Anterior cingulate cortex (tissue), 58 donors: ENCODE measurements at places on chromosomes 5 and 9.

DNA sequence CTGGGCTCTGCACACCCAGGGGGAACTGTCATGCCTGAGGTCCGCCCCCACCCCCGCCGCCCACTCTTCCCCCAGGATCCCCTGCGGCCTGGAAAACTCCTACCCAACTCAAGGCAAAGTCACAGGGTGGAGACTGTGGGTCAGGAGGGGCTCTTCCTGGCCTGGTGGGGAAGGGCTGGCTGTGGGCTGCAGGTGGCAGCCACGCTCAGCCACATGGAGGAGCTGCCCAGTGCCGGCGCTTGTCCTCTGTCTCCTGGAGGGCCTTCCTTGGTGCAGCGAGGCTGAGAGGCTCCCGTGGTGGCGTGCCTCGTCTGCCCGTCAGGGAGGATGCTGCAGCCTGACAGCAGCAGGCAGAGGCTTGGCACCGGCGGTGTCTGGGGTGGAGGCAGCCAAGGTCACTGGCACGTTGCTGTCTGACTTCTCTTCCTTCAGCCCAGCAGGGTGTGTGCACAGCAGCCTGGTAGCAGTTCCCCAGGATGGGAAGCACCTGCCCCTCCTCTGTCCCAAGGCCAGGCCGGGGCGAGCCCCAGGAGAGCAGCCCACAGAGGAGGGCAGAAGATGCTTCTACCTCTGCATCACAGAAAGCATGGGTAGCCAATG lies 78.1 kb downstream of the ADAMTS2 start:
- DNase-seq = no peak

DNA sequence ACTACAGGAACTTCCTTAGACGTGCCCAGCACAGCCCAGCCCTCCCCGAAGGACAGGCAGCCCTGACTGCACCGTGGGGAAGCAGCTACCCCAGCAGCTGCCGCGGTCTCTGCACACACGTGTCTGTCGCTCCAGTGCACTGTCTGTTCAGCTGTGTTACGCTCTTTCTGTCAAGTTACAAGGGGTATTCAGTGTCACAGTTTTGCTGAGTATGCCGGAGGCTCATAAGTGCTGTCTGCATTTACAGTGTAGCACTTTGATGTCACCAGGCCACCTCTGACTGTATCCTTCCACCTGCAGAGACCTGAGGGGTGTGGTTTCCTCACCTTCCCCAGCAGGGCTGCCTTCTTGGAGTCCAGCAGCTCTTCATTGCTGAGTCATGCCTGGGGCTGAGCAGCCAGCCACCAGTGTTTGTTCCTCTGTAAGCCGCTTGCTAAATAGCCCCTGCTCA lies 126.8 kb downstream of the EHMT1 start:
- DNase-seq = no peak

DNA sequence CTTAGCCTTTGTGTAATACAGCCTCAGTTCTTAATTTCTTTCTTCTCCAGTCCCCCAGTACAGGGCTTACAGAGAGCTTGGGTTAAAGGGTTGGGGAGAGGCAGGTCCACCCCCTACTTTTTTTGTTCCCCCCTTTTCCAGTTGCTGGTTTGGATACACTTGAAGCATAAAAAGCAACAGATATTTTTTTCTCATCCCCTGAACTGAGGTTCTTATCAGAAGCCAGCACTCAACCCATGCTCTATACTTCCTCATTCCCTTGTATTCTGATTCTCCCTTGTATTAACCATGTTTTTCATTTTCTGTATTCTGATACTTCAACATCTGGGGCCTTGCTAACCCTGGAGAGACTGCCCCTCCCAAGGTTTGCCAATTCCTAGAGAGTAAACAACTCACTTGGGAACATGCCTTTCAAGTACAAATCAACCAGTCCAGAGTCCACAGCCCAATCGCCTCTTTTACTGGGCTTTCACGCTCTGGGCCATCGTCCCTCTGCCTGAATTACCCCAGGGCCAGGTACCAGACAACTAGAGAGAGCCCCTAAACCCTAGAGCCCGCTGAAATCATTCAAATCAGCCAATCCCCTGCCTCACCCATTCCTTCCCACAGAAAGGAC lies 333.4 kb upstream of the PUM3 start:
- DNase-seq = no peak

DNA sequence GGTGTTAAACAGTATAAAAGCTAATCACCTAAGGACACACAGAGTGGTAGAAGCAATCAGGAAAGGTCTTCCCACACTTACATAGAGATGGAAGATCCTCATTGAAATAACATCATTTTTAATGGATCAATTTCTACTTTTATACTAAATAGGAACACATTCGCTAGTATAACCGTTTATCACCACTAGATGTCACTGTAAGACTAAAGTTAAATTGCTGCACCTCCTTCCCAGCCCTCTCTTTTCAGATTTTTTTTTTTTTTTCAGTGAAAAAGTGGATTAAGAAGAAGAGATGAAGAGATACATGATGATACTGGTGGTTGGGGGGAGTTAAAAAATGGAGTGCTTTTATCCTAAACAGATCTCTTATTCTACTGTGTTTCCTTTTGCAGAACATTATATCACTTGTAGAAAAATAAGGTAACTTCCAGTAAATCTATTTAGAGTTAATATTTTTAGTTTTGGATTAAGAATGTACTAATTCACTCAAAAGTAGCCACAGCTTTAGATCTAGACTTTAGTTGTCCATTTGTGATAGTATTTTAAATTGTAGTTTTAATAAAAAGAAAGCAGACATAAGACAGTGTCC lies 116.9 kb upstream of the ARRDC3 start:
- no peak for DNase-seq

DNA sequence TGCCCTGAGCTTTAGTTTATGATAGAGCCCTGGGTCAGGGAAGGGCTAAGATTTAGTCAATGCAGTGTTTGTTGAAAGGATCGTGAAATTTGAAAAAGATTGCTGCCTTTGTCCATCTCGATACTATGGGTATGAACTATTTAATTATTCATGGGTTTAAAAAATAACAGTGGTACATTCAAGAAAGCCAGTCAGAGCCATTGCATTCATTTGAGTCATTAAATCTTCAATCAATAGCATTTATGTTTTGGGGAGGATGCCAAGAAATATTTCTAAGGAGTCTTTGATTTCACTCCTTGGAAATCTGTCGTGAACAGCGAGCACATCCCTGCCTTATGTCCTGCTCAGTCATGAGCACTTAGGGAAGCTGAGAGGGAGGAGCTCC lies 54.4 kb upstream of the LRRTM2 start:
- no peak for DNase-seq

GRCh38 chr9:86256653-86257052 lies 2.8 kb downstream of the C9orf153 start:
- no peak for DNase-seq

- no peak for DNase-seq
These were observed 59.7 kb upstream of the SNCAIP start for GRCh38 chr5:122252319-122252718.

- DNase-seq = no peak
These were observed 651.8 kb downstream of the SEMA5A start for GRCh38 chr5:8894031-8894430.

- DNase-seq = no peak
These were observed 15.0 kb downstream of the PRR16 start for GRCh38 chr5:120479066-120479465.

GRCh38 chr9:4137681-4138099 lies 162.2 kb downstream of the GLIS3 start:
- no peak for DNase-seq

DNA sequence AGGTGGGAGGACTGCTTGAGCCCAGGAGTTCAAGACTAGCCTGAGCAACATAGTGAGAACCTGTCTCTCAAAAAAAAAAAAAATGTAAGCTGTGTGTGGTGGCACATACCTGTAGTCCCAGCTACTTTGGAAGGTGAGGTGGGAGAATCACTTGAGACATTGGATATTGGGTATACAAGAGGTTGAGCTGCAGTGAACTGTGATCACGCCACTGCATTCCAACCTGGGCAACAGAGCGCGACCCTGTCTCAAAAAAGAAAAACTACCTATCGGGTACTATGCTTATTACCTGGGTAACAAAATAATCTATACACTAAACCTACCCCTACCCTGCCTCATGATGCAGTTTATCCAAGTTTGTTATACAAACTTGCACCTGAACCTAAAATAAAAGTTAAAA lies 64.9 kb downstream of the AOPEP start:
- no peak for DNase-seq

DNA sequence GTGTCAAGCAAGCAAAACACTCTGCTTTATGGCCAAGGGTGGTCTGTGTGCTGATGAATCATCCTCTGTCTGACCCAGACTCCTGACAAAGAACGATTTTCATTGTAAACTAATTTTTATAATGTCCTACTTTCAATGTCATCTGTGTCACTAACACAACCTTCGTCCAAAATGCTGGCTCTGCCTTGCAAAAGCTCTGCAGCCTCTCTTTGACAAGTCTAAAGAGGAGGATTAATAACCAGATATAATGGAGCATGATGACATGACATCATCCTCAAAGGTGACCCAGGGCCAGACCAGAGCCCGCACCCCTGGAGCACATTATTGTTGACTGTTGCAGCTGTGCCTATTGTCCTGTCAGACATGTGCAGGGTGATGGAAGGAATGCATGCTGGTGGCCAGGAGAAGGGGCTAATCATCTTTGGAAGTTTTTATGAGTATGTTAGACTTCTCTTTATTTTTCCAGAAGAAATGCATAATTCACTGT lies 589.4 kb downstream of the NR2F1-AS1 start:
- DNase-seq = no peak

DNA sequence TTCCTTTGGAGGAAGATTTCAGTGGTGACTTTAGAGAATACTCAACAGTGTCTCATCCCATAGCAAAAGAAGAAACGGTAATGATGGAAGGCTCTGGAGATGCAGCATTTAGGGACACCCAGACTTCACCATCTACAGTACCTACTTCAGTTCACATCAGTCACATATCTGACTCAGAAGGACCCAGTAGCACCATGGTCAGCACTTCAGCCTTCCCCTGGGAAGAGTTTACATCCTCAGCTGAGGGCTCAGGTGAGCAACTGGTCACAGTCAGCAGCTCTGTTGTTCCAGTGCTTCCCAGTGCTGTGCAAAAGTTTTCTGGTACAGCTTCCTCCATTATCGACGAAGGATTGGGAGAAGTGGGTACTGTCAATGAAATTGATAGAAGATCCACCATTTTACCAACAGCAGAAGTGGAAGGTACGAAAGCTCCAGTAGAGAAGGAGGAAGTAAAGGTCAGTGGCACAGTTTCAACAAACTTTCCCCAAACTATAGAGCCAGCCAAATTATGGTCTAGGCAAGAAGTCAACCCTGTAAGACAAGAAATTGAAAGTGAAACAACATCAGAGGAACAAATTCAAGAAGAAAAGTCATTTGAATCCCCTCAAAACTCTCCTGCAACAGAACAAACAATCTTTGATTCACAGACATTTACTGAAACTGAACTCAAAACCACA lies 67.4 kb downstream of the VCAN start:
- no peak for DNase-seq

GRCh38 chr9:5361326-5362010 lies 21.8 kb upstream of the RLN1 start:
- no peak for DNase-seq

- DNase-seq = no peak
These were observed 2.3 kb downstream of the CLTA start for GRCh38 chr9:36193023-36193422.

GRCh38 chr5:109199289-109199688 lies 210.5 kb downstream of the PJA2 start:
- no peak for DNase-seq

GRCh38 chr9:106718936-106719335 lies 144.0 kb upstream of the ZNF462 start:
- no peak for DNase-seq

- no peak for DNase-seq
These were observed 674 bp upstream of the TNFSF15 start for GRCh38 chr9:114806526-114806900.

GRCh38 chr5:124514956-124515355 lies 231.5 kb downstream of the ZNF608 start:
- DNase-seq = no peak

GRCh38 chr9:117145081-117145480 lies 269.8 kb downstream of the ASTN2 start:
- DNase-seq = no peak

DNA sequence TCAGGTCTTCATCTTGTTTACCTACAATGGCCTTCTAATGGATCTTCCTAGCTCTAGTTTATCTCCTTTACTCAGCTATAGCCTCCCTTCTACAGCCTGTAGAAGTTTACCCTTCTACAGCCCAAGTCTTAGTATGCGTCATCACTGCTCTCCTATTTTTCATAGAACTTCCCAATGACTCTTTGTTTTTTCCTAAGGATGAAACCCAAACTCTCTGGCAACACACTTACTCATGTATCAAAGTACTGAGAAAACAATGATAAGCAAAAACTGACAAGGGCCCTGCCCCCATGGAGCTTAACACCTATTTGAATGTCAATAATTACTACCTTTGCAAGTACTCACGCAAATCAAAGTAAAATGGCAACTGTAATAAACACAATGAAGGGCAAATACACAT lies 33.7 kb downstream of the LEAP2 start:
- DNase-seq = no peak

- no peak for DNase-seq
These were observed 9.7 kb upstream of the RALGDS start for GRCh38 chr9:133130685-133131244.

DNA sequence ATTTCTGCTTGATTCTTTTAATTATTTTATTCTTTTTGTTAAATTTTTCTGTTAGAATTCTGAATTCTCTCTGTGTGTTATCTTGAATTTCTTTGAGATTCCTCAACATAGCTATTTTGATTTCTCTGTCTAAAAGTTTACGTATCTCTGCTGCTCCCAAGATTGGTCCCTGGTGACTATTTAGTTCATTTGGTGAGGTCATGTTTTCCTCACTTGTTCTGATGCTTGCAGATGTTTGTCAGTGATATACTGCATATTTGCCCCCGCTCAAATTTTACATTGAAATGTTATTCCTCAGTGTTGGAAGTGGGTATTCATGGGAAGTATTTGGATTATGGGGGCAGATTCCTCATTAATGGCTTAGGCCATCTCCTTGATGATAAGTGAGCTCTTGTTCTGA lies 105.3 kb downstream of the PRDM9 start:
- DNase-seq = no peak

- DNase-seq = no peak
These were observed 292.5 kb downstream of the PDE4D start for GRCh38 chr5:59600998-59601397.

GRCh38 chr9:122309861-122310260 lies 45.2 kb downstream of the MRRF start:
- DNase-seq = no peak

DNA sequence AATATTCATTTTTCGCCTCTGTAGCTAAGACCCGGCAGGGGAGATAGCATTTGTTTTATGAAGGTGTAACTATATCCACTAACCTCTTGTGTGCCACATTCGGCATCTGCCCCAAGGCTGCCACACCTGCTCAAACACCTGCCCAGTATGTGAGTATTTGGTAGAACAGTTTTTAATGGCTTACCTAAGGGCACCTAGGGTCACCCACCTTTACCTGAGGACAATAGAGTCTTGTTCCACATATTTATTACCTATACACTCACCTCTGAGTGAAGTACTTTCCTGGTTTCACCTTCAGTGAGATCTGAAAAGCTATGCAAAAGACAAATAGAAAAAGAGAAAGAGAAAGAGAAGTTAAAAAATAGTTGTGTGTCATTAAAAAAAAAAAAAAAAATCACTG lies 68.0 kb upstream of the PIP5K1B start:
- DNase-seq = no peak

- no peak for DNase-seq
These were observed 25.8 kb upstream of the MED10 start for GRCh38 chr5:6404129-6404528.

- no peak for DNase-seq
These were observed 14.1 kb upstream of the SLC9A3 start for GRCh38 chr5:538271-538771.

- DNase-seq = no peak
These were observed 101.6 kb upstream of the MAP1B start for GRCh38 chr5:72005671-72006070.

GRCh38 chr5:96006291-96006690 lies 44.6 kb upstream of the ELL2 start:
- DNase-seq = no peak
